ENCODE measurements at places on chromosomes 16 and 17. TPM values are rescaled to one million over a fixed set of nuclear protein-coding genes. Genes with fewer than 3 reads are reported as not detected.

CFAP97D1 gene
- total RNA-seq, result not detected

RNFT1 gene
- 22.6 TPM for total RNA-seq

C1QTNF1 gene
- 0.78 TPM for total RNA-seq

PTX4 gene
- not detected for total RNA-seq

CSH1 gene
- not detected for total RNA-seq

ASGR2 gene
- total RNA-seq, result not detected

TBC1D3G gene
- not detected for total RNA-seq

RCVRN gene
- total RNA-seq, result 0.16 TPM

GRCh38 chr16:51648526-51648925 lies 497.5 kb upstream of the SALL1 start:
- no peak for DNase-seq

DNA sequence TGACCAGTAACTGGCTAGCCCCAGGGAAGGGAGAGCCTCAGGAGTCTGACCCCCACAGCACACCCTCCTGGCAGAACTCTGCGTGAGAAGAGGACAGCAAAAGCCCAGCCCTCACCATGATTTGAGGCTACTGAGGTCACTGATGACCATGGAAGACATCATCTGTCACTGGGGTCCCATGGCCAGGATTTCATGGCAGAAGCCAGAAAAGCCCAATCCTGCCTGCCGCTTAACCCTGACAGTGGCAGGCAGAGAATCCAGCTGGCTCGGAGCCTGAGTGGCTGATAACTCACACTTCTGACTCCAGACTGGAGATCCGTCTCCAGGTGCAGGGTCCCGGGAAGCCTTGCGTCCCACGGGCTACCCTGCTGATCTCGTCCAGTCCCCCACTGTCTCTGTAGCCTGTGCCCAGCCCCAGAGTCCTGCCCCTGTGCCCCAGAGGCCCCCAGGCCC lies 17.5 kb downstream of the GRIN2C start:
- no peak for DNase-seq

GRCh38 chr17:77886387-77886728 lies 72.1 kb upstream of the TNRC6C start:
- no peak for DNase-seq

DNA sequence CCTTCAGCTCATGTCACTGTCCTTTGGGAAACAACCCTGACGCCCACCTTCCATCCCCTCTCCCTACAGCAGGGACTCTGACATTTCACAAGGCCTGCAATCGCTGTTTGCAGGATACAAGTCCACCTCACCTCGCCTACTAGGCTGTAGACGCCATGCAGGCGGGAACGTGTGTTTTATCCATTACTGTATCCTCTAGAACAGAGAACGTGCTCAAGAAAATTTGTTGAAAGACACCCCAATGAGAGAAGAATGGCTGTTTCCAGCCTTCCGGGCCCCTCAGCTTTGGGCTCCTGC lies 1.5 kb upstream of the TTYH2 start:
- no peak for DNase-seq

- no peak for DNase-seq
Observed at GRCh38 chr17:68924793-68925720, 30.1 kb downstream of the ABCA8 start.

GRCh38 chr17:64264891-64265290 lies 1.8 kb upstream of the TEX2 start:
- no peak for DNase-seq

GRCh38 chr16:152141-153128 lies at the start of gene HBZ:
Gene HBZ (plus strand): TSS chr16:152644. CDS start chr16:152910, 266 bp downstream.
- no peak for DNase-seq

DNA sequence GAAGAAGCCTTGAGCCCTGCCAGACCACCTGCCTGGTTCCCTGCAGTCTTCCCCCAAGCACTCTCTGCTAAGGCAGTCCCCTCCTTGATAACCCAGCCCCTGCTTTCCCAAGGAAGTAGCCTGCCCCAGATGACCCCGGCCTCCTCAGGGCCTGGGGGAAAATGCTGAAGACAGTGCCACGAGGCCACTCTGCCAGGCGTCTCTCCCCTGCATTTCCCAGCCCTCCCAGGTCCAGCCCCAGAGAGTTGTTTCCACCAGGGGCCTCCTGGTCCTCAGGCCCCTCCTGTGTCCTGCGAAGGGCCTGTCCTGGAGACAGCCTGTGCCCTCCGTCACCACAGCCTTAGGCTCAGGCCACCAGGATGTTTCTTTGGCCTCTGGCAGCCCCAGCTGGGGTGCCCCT lies 96.4 kb downstream of the CCDC182 start:
- no peak for DNase-seq

DNA sequence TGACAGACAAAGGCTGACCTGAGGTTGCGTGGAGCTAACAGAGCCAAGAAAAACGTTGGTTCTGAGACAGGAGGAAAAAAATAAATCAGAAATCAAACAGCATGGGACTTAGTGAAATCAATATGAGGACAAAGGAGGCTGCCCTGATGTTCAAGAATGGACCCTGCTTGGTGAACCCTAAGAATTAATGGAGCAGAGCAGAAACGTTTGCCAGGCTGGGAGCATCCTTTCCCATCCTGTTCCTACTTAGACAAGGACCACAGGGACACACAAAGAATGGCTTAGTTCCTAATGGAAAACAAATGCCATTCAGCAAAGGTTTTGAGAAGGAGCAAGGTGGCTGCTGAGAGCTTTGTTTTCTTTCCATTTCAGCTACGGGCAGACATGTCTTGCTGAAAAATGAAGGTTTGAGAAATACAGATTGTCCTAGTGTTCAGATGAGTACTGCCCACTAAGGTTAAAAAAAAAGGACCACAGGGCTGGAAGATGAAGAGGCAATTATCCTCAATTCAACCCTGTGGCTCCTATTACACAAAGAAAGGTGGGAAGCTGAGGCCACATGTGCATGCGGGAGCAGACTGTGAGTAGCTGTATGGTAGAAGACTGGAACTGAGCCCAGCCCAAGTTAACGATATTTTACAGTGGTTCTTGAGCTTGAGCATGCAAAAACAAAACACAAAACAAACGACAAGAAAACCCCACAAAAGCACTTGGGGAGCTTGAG lies 230.1 kb downstream of the SLC39A11 start:
- no peak for DNase-seq

GRCh38 chr17:65559804-65560627 lies 1.4 kb downstream of the AXIN2 start:
- no peak for DNase-seq

GRCh38 chr16:12685806-12686205 lies 117.9 kb downstream of the CPPED1 start:
- no peak for DNase-seq

- no peak for DNase-seq
Observed at GRCh38 chr17:18093616-18094408, 6.1 kb downstream of the DRG2 start.

- DNase-seq, result no peak
Observed at GRCh38 chr17:55852734-55853133, 101.9 kb downstream of the PCTP start.

DNA sequence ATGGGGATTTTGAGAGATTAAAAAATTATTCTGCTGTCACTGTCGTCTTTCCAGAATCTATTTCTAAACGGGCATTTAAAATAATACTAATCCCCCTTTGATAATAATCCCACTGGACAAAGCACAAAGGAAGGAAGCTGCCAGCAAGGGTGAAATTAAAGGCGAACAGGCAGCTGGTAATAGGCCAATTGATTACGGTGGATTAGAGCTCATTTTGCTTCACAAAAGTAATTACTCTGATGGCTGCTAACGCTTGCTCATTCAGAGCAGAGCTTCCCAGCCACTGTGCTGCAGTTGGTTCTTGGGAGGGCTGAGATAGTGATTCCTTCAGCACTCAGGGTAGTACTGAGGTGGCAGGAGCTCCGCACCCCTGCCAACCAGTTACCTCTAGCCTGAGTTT lies 205.7 kb downstream of the SNX29 start:
- no peak for DNase-seq

DNA sequence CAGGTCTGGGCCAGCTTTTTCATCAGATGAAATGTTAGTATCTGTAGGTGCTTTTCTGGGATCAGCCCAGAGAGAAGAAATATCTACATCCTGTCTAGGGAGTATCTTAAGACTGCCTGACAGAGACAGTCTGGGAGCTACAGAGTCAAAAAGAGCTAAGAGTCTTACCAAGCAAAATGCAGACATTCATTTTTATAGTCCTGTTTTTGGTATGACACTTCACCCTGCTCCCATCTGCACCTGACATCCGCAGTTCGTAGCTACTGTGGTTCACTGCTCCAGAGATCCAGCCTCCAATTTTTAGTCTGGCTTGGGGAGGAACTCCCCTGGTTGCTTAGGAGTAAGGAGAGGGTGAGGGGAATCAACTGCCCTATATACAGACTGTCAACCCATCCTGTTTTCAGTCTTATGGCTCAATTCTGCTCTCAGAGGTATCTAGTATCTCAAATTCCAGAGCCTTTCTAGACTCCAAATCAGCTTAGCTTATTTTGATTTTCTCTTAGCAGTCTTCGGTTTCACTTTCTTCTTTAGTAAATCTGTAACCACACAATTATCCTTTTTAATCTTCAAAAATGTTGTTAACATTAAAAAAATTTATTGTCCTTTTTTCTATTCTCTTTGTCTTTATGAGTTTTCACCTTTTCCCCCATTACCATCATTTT lies 97.8 kb downstream of the TMEM100 start:
- no peak for DNase-seq

DNA sequence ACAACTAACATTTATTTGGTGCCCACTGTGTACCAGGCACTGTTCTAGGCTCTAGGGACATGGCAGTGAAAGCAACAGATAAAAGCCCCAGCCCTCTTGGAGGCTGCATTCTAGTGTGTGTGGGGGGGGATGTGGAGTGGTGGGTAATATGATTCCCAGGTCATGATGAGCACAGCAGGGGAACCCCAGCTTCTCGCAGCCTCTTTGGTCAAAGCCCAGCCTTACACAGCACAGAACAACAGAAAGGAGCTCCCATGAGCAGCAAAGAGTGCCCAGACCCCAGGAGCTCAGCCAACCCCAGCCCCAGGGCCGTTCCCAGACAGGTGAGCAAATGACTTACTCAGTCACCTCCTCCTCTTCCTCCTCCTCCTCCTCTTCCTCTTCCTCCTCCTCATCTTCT lies 21.9 kb downstream of the CNGB1 start:
- DNase-seq, result no peak

- DNase-seq, result no peak
Observed at GRCh38 chr17:13415871-13416416, 185.8 kb downstream of the HS3ST3A1 start.

DNA sequence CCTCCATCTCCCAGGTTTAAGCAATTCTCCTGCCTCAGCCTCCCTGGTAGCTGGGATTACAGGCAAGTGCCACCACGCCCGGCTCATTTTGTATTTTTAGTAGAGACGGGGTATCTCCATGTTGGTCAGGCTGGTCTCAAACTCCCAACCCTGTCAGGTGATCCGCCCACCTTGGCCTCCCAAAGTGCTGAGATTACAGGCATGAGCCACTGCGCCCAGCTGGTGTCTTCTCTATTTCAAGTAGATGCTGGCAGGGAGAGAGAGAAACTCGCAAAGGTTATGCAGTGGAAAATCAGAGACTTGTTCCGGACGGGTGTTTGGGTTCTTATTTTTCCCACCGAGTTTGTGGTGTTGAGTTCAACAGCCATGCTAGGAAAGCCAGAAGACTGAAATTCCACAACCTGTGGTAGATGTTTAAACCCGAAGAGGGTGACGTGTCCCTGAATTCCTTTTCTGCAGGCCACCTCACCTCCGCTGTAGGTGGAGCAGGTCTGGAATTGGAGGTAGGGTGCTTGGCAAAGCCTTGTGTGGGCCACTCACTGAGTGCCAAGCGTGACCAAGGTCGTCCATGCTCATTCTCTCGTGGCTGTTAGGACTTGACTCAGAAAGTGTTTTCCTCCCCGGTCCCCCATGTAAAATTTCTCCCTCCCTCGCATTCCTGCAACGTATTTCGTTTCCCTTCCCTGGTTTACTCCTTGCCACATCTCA lies 7.3 kb upstream of the ZDHHC7 start:
- DNase-seq, result no peak

- no peak for DNase-seq
Observed at GRCh38 chr16:55144651-55145050, 179.4 kb upstream of the IRX6 start.

DNA sequence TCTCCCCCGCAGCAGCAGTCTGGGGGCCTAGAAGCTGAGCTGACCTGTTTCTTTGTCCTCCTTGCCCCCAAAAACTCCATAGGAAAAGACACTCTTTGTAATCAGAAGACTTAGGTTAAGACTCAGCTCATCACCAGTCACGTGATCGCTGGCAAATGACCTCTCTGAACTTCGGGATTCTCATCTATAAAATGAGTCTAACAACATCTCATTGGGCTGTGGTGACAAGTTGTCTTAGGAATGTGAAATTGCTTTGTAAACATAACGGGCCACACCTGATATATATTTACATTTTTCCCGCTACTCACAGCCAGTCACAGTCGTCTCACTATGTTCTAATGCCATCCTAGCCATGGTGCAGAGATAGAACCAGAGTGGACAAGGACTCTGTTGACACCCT lies 86.0 kb upstream of the LHX1 start:
- DNase-seq, result no peak

- DNase-seq, result peak; percentile 16
Observed at GRCh38 chr17:42895185-42895555, 5.4 kb upstream of the G6PC1 start.

GRCh38 chr17:57025876-57026275 lies 47.9 kb downstream of the SCPEP1 start:
- no peak for DNase-seq

DNA sequence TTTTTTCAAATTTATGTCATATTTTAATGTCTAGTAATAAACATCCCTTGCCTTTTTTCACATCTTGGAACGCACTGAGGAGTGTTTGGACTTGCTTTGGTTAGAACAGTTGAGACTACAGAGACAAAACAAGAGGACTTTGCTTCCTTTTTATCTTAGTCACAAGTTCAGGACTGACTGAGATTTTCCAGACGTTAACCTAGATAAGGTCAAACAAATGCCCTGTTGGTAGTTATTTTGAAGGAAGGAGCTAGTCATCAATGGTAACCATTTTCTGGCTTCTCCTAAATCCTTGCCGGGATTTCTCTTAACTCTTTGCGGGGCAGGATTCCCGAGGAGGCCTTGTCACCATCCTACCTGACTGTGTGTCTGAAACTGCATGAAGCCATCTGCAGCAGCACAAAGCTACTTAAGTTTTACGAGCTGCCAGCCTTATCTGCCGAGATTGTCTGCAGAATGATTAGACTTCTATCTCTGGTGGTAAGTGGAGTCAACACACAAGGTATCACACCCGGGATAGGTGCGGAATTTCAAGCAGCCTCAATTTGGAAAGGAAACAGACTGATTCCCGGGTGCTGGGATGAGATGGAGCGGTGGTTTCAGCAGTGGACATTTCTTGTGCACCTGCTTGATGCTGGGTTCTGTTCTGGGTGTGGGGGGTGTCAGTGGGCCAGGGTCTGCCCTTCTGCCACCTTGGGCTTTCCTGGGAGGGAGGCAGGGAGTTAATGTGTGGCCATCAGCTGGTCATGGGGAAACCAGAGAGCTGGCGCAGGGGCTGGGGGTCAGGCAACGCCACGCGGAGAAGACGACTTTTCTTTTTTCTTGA lies 48.3 kb downstream of the RNF213 start:
- no peak for DNase-seq

Measured in occipital lobe (tissue), 3 donors.